ENCODE measurements at places on chromosomes 4 and X.

- no peak for DNase-seq
Observed at GRCh38 chrX:5780821-5781220, 447.8 kb downstream of the NLGN4X start.

DNA sequence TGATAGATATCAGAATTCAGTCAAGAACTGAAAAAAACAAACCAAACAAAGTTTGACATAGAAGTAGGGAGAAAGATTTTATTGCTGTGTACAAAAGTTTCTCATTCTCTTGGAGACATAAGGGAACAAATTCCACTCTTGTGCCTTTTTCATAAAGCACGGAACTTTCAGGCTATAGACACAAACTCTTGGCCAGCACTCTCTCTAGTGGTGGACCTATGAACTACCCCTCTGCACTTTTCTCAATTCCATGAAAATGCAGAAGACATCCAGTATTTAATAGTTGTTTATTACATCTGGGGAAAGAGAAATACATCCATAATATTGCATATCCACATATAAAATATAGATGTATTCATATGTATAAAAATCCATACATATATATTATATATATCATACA lies 291.6 kb upstream of the HS3ST1 start:
- peak; percentile 45 for DNase-seq

DNA sequence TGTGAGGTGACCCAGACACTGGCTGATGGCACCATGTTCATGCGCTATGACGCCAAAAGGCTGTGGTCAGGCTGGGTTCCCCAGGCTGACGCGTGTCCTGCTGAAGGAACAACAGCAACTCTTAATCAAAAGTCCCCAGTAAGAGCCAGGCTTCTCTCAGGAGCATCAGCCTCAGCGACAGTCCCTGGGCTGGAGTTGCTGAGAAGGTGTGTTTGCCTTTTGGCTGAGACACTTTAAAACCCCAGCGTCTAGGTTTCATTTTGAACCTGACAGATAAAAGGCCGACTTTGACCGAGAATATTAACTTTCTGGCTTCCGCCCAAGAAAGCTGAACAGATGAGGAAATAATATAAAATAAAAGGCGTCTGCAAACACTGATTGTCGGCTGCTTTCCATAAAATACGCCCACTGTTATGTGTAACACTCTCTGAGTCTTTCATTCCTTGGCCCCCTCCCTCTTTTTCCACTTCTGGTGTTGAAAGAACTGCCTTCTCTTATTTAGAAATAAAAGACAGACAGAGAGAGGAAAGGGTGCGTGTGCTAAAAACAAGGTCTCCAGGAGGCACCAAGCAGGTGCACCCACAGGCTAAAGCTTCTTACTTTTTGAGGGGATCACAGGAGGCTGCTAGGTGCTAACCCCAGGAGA lies 373.6 kb downstream of the MID1IP1 start:
- DNase-seq = no peak

GRCh38 chr4:5423670-5424069 lies 284.7 kb downstream of the EVC2 start:
- no peak for DNase-seq

GRCh38 chr4:15577508-15577907 lies 77.6 kb downstream of the FBXL5 start:
- no peak for DNase-seq

DNA sequence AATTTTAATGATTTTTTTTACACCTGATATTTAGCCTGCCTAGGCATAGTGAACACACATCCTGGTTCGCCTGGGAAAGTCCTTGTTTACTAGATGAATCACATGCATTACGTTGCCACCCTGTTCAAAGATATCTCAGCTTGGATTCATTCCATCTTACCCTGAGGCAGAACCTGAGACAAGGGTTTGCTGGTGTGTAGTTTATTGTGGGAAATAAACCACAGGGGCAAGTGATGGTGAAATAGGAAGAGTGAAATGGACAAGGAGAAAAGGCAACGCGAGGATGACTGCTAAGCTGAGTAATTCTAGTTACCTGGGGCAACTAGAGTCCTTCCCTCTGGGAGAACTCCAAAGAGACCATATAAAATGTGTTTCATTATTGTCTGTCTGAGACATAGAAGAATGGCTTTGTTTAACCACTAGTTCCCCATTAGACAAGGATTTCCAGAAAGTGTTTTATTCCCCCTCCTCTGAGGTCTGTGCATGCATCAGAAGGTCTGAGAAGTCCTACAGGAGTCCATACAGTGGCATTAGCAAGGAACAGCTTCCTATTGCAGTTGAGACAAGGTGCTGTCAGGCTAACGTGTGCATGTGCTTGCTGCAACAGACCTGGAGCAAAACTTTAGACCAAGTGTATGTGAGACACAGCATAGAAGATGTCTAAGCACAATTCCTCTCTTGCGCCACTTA lies 797.3 kb upstream of the FRG1 start:
- DNase-seq = no peak

DNA sequence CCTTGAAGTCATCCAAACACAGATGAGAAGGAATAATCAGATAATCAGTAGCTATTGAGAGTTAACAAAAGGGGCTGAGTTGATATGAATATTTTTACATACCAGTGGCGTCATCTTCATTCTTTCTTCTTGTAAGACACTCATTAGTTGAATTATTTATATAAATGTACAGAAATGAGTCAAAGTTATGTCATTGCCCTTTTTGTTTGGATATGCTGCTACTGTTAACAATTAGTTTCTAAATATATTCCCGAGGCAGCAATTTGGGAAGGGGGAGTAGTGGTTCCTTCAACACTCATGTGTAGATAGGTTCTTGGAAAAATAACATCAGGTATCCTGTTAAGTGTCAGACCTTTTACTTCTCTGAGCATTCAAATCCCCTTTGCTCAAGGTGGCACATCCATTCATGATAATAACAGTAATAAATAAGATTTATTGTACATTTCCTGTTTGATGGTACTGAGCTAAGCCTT lies 436.6 kb downstream of the SPRY1 start:
- no peak for DNase-seq

DNA sequence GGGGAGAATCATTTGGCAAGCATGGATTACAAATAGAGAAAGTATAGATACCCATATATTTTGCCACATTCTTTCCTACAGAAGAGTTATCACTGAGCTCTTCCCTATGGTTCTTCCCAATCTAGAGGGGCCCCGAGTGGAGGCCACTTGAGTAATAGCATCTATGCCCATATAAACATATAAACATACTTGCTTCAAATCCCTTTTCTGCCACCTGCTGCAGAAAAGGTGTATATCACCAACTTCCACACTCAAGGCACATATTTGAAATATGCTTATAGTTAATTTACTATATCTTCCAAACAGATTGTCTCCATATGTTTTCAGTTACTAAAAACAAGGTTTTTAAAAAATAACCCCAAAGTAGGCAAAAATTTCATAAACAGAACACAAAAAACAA lies 642.8 kb upstream of the DIPK2B start:
- DNase-seq = no peak

- no peak for DNase-seq
Observed at GRCh38 chr4:178309890-178310289, 867.7 kb upstream of the AGA start.

- DNase-seq = peak; percentile 24
Observed at GRCh38 chrX:5644776-5645175, 583.9 kb downstream of the NLGN4X start.

DNA sequence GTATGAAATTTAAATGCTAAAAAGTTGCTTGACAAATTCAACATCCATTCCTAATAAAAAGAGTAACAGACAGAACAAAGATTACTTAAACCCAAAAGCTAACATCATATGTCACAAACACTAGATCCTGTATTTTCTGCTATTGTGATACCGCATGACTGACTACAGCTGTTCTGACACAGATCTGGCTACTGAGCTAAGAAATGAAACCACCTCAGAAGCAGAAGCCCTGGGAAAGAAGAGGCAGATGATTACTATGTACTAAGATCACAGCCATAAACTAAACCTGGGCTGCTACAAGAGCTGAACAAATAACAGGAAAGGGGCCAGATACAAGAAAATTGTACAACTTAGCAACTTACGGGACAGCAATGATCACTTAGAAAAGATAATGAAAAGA lies 9.4 kb downstream of the LETM1 start:
- no peak for DNase-seq

- no peak for DNase-seq
Observed at GRCh38 chr4:1668488-1668840, 15.6 kb downstream of the FAM53A start.

DNA sequence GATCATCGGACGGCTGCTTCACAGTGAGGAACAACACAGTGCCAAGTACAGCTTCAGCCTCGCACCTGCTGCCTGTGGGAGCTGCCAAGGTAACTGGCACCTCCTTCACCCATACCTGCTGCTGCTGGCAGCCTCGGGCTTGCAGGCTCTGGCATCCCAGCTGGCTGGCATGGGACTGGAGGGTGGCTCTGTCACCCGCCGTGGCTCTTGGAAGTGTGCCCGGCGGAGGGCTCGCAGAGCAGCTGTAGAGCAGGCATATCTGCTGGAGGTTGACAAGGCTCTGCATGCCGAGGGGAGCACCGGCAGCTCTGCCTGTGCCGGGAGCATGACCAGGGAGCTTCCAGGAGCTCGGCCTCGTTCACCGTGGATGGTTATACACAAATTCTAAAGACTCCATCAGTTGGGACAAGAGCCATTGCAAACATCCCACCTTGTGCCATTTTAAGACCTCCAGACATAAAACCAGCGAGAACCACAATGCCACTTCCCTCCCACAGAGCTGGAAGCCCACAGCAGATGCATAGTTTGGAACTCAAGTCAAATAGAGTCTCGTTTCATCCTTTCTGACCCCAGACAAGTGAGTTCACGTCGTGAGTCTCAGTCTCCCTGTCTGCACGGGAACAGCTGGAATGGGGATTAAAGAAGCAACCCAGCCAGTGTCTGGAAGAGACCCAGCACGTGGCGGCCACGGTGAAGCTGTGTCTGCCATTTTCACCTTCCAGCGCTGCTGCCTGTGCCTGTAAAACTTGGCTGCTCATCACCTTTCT lies 84.3 kb upstream of the PSAPL1 start:
- DNase-seq = no peak

DNA sequence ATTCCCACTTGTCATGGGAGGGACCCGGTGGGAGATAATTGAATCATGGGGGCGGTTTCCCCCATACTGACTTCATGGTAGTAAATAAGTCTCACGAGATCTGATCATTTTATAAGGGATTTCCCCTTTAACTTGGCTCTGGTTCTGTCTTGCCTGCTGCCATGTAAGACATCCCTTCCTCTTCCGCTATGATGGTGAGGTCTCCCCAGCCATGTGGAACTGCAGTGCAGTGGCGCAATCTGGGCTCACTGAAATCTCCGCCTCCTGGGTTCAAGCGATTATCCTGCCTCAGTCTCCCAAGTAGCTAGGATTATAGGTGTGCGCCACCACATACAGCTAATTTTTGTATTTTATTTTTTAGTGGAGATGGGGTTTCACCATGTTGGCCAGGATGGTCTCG lies 2.9 kb downstream of the HPGDS start:
- no peak for DNase-seq

- DNase-seq = peak; percentile 20
Observed at GRCh38 chrX:55135171-55135570, 46.4 kb downstream of the PAGE2 start.

GRCh38 chrX:52031371-52031770 lies 37.6 kb downstream of the MAGED4B start:
- no peak for DNase-seq

GRCh38 chr4:105845559-105845958 lies 49.7 kb upstream of the NPNT start:
- no peak for DNase-seq

- no peak for DNase-seq
Observed at GRCh38 chr4:12943069-12943468, 541.1 kb downstream of the RAB28 start.

DNA sequence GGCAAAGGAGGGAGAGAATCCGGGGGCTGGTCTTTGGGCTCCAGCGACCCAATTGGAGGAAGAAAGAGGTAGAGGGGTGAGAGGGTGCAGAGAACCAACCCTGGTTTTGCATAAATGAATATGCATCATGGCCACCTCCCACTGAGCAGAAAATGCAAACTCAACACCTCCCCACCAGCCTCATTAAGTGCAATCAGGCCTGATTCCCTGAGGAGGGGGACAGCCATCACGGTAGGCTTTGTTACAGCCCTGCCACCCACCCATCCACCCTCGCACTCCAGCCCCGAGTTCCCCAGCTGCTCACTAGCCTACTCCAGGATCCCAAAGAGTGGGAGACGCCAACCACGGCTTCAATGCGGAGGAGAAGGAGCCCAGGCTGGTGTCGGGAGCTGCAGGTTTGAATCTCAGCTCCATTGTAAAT lies 48.3 kb upstream of the MAN2B2 start:
- peak; percentile 71 for DNase-seq

GRCh38 chr4:126213996-126214395 lies 899.2 kb downstream of the FAT4 start:
- DNase-seq = no peak

- no peak for DNase-seq
Observed at GRCh38 chr4:1541449-1542225, 135.4 kb upstream of the NKX1-1 start.

DNA sequence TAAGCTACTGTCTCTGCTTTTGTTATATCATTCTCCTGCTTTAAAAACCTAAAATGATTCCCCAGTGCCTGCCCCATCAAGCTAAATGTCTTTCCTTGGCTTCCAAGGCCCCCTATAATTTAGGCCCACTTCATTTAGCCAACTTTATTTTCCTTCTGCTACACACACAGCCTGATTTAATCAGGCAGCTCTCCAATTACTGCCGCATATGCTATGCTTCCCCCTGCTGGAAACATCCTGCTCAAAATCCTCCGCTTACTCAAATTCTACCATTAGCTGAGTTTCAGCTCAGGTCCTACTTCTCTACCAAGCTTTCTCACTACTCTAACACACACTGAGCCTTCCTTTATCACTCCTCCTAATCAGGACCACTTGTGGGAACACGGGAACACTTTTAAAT lies 17.0 kb downstream of the LAMP2 start:
- peak; percentile 46 for DNase-seq

DNA sequence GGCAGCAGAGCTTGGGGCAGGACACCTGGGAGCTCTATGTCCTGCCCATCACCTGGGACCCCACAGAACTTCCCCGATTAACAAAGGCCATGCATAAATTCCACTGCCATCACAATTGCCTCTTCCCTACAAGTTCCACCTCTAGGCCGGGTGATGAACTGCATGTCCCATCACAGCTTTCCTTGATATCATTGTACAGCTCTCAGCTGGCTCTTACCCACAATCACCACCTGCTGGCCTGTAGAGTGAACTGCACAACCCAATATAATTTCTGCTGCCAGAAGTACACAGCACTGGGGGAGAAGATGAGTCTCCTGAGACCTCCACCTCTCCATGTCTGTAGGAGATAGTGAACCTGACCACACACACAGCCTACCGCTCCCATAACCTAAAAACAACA lies 285.0 kb upstream of the AADAT start:
- peak; percentile 81 for DNase-seq

DNA sequence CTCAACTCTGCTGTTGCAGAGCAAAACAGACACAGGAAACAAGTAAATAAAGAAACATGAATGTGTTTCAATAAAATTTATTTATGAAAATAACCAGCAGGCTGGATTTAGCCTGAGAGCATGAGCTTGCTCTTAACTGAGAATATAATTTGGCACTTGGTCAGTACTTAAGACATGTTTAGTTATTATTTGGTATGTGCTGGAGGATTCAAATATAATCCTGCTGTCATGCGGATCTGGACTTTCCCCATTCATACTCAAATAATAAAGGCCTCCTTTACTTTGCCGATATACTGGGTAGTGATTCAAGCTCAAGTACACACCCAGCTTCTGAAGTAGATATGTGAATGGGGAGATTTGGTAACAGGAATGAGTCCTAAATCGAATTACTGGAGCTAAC lies 465.5 kb upstream of the HS3ST1 start:
- no peak for DNase-seq

GRCh38 chr4:1356181-1356998 lies 9.4 kb downstream of the UVSSA start:
- DNase-seq = peak; percentile 90
